SK-N-SH (cell line): ENCODE measurements at places on chromosomes 6 and 20. TPM values are rescaled to one million over a fixed set of nuclear protein-coding genes. Genes with fewer than 3 reads are reported as not detected.

- DNase-seq = no peak
These were observed 662 bp downstream of the ENTPD6 start for GRCh38 chr20:25195962-25196785.

DNA sequence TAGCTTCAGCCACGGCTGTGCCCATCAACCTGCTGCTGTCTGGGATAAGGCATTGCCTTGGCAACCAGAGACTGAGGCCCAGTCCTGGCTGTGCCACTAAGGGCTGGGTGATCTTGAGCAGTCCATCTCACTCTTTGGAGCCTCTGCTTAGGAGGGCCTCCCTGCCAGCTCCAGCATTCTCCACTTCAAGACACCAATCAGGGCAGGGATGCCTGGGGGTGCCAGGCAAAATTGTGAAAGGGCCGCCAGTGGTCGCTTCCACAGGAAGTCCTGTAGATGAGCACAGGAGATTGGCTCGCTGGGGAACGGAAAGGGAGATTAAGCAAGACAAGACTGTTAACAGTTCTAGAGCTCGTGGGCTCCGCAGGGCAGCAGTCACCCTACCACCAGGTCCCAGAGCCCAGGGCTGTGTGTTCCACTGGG, at the start of gene RAB44:
TSS of gene RAB44 (plus strand) at position 346 of the 423 bp plus-strand sequence. CDS start 6,410 bp downstream, outside the sequence.
- no peak for DNase-seq

DNA sequence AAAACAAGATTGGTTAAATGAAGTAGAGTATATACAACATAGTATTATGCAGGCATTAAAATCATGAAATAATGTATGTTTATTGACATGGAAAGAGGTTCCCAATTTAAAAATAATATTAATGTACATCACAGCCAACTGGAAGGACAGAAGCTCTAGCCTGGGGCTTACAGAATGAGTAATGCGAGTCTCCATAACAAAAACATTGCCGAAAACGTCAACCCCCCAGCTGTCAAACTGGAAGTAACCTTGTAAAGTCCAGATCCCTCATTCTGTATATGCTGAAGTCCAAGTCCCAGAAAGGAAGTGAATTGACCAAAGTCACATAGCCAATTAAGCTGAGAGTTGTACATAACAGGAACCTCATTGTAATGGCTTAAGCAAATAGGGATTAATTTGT, 128.7 kb upstream of the ECI2 start:
- no peak for DNase-seq

DNA sequence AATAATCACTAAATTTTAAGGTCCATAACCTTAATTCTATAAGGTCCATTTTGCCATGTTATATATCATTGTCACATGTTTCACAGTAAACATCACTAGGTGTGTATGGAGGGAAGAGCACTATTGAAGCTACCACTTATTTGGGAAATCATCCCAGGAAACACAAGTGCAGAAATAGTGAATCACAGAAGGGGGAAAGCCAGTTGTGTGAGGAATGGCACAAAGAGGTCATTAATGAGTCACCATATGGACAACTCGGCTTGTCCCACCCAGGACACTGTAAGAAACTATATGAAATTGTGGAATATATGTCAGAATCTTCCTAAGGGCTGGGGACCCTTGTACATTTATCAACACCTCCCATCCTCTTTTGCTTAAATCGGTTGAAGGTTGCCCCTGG, 13.7 kb downstream of the BTN3A1 start:
- DNase-seq = no peak

DNA sequence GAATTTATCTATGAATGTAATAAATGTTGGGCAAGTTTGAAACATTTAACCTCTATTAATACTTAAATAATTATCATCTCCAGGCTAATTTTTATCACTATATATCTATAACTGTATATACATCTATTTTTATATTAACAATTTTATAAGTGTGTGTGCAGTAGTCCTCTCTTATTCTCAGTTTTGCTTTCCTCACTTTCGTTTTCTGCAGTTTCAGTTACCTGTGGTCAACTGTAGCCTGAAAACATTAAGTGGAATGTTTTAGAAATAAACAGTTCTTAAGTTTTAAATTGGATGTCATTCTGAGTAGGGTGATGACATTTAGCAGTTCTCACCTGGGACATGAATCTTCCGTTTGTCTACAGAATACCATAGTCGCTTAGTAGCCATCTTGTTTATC, 379.4 kb upstream of the MAN1A1 start:
- no peak for DNase-seq

DNA sequence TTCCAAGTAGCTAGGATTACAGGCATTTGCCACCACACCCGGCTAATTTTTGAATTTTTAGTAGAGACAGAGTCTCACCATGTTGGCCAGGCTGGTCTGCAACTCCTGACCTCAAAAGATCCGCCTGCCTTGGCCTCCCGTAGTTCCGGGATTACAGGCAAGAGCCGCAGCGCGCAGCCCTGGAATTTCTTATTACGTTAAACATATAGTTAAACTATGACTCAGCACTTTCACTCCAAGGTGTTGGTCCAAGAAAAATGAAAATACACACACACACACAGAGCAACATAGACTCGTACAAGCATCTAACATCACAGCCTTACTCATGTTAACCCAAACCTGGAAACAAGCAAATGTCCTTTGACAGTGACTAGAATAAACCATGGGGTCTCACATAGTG, 663.9 kb downstream of the PRKN start:
- no peak for DNase-seq

DNA sequence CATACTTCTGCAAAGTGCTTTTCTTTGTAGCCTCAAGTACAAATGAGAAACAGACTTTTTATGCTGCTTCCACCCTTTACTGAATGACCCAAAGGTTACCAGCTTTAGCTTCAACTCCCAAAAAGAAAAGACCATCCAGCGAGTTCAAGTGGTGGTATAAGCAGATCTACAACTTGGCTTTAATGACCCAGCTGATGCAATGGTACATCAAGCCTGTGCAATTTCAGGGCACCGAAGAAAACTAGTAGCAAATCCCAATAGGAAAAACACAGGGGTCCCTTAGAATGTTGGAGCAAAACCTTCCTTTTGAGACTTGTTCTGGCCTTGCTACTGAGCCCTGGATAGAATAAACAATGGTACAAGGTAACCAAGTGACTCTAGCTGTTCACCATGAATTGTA, 33.8 kb downstream of the STX7 start:
- DNase-seq = no peak

DNA sequence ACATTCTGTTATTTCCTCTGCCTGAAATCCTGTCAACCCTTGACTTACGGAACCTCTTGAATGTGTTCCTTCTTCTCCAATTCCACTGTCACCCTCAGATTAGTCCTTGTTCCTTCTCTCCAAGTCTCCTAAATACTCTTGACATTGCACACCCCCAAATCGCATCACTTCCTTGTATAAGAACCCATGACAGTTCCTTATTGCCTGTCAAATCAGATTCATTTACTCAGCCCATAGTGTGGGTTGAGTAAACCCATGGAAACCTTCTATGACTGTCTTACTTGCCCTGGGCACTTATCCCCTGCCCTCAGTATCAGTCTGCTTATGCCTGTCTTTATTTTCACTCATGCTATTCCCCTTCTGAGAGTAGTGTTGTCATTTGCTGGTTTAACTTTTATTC, 40.5 kb downstream of the ARMC2 start:
- DNase-seq = no peak

CUTA gene
- 349 and 444 TPM in 2 replicates for polyA plus RNA-seq

OTOR gene
- not detected in 2 replicates for polyA plus RNA-seq

NNAT gene
- polyA plus RNA-seq = 6.7 and 11.3 TPM in 2 replicates

GLP1R gene
- polyA plus RNA-seq = not detected in 2 replicates

SRC gene
- polyA plus RNA-seq = 23.8 and 25.6 TPM in 2 replicates

TFAP2B gene
- polyA plus RNA-seq = 1.1 and 2.9 TPM in 2 replicates
